Neural progenitor cell (in vitro differentiated cells): ENCODE measurements at places on chromosomes 1 and 21. TPM values are rescaled to one million over a fixed set of nuclear protein-coding genes. Genes with fewer than 3 reads are reported as not detected.

The KRTAP11-1 gene
- total RNA-seq: not detected in 2 replicates

DNA sequence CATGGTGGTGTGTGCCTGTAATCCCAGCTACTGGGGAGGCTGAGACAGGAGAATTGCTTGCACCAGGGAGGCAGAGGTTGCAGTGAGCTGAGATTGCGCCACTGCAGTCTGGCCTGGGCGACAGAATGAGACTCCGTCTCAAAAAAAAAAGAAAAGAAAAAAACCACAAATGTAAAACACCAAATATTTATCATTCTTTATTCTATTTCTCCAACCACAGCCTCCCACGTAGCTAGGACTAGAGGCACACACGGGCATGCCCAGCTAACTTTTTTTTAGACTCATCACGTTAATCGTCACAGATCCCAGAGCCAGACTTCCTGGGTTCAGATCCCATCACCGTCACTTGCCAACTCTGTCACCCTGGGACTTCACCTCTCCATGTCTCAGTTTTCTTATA, 13.5 kb downstream of the DNAJC16 start:
- no peak for DNase-seq

The DNAJC28 gene
- total RNA-seq: 3.8 and 4.7 TPM in 2 replicates

The UBE2U gene
- total RNA-seq: not detected in 2 replicates

GRCh38 chr1:213127074-213127473, 76.0 kb downstream of the RPS6KC1 start:
- DNase-seq: no peak

GRCh38 chr1:177858332-177858821, 111.5 kb downstream of the SEC16B start:
- no peak for DNase-seq

DNA sequence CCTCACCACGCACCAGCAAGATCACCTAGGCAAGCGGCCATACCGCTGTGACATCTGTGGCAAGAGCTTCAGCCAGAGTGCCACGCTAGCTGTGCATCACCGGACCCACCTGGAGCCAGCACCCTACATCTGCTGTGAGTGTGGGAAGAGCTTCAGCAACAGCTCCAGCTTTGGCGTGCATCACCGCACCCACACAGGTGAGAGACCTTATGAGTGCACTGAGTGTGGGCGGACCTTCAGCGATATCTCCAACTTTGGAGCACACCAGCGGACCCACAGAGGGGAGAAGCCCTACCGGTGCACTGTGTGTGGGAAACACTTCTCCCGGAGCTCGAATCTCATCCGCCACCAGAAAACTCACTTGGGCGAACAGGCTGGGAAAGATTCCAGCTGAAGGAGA, 5.0 kb downstream of the ZNF691 start:
- DNase-seq: no peak
